NCI-H82 (cell line): ENCODE measurements at places on chromosomes 6 and 20.

DNA sequence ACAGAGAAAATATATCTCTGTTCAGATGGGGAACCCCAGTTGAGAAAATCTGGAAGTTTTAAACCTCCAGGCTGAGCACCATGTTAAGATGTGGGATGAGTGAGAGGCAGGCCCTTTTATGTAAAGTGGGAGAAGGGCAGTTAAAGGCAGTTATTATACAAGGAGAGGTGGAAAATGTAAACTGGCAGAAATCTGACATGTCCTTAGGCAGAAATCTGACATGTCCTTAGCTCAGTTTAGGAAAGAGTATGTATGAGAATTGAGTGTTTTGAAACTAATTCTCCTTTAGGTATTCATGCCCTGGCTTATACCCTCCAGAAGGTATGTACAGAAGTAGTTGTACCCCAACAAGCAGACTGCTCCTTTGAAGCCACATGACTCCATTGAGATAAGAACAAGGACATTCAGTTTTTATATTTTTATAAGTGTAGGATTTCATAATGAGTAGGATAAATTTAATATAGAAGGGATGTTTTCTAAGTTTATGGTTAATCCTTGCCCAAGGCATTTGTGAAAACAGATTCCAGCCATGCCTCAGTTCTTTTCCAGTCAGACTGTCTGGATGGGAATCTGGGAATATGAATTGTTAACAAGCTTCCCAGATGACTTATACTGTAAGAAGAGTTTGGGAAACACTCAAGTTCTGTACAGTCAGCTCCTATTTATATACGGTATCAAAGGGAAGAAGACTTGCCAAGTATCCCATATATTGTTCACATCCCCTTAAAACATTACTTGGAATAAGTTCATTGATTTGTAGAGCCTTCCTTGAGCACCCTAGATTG, 87.7 kb downstream of the SCAND1 start:
- no peak for DNase-seq

DNA sequence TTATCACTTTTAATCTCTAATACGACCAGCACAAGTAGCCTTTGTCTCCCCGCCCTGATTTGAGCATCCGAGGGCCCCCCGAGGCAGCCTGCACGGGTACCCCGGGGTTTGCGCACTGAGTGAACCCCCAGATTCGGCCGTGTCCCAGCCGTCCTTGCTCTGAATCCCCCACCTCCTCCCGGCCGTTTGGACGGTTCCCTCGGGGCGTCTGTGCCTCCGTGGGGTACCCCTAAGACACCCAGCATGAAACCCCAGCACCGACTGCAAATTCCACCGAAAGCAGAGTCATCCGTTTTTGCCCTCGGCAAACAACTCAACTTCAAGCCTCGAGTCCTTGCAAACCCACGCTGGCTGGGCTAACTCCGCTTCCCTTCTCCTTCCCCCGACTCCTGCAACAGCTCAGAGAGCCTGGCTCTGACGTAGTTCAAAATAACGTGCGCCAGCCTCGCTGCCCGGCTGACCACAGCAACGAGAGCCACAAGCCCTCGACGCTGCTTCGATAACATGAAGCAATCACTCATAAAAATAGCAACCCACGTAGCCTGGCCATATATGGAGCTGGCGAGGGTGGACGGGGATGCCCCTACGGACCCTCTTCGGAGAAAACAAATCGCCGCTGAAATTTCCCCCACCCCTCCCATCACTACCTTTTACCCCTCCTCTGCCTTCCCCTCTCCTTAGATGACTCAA, 764 bp upstream of the SNAP25 start:
- peak; percentile 85 for DNase-seq

DNA sequence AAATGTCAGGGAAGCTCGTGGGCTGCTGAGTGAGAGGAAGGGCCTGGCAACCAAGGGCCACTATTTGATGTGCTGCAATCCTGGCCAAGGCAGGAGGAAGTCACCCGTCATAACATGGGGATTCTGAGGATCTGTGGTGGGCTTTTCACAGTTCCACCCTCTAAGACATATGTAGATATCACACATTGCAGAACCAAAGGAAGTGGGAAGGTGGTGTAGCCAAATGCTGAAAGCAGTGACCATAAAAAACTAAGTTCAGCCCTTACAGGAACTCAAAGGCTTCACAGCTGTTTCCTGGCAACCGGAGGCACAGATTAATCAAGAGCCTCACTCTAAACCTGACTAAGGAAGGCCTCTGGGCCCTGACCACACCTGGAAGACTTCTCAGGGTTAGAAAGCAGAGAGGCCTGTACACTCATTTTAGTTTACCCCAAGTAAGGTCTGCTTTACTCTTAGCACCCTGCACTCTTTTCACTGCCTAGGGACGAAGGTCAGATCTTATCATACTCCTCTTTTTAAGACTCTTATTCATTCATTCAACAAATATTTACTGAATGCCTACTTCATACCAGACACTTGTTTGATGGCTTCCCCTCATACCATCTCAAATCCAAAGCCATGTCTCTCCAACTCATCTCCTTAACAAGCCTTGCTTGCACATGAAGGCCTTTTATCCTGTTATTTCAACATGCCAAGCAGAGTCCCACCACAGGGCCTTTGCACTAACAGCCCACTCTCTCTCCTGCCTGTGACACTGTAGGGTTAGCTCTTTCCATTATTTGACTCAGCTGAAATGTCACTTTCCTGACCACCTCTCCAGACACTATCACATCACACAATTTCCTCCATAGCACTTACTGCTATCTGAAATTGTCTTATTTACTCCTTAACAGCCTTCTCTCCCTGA, 2.6 kb downstream of the UBE2V1 start:
- DNase-seq, result peak; percentile 21

DNA sequence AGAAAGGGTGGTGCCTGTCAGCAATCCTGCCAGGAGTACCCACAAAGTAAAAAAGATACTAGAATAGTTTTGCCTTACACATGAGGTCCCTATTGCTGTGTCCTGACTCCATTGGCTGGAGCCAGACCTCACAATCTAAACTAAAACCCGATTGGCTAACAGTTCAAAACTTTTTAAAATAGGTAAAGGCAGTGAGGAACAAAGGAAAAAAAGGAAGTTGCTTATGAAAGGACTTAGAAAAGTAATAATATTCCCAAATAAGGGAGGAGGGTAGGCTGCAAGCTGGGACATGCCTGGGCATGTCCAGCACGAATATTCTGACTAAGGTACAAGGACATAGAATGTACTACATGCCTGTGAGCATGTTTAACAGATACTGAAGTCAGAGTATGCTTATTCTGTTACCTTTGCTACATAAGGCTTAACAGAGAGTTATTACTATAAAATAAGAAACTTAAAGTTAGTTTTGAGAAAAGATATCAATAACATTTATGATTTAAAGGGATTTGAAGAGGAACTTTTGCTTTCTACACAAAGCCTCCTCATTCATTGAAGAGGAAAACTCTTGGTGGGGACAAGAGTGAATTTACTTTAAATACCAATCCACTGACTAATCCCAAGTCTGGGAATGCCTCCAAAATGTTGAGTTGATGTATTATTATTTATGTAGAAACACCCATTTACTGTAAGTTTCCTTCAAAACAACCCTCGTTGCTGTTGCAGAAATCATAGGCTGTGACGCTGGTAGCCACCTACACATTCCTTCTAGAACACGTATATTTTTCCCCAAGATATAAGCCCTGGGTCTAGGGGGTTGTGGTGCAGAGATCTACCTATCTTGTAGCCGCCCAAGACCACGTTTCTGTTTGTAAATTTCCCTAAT, 8.2 kb upstream of the MTHFD1L start:
- no peak for DNase-seq

GRCh38 chr6:74074645-74075044, 378.6 kb downstream of the CD109 start:
- DNase-seq, result no peak

GRCh38 chr6:132362442-132363185, 38.7 kb downstream of the MOXD1 start:
- peak; percentile 98 for DNase-seq

- DNase-seq, result no peak
Observed at GRCh38 chr6:163916315-163917081, 502.0 kb downstream of the QKI start.

GRCh38 chr20:13487202-13487601, 151.5 kb downstream of the TASP1 start:
- no peak for DNase-seq

GRCh38 chr6:126963077-126963809, 155.2 kb upstream of the RSPO3 start:
- DNase-seq, result peak; percentile 27

- DNase-seq, result no peak
Observed at GRCh38 chr6:126546541-126547120, 206.7 kb downstream of the CENPW start.

GRCh38 chr6:6883011-6883410, 224.8 kb upstream of the RREB1 start:
- DNase-seq, result no peak

DNA sequence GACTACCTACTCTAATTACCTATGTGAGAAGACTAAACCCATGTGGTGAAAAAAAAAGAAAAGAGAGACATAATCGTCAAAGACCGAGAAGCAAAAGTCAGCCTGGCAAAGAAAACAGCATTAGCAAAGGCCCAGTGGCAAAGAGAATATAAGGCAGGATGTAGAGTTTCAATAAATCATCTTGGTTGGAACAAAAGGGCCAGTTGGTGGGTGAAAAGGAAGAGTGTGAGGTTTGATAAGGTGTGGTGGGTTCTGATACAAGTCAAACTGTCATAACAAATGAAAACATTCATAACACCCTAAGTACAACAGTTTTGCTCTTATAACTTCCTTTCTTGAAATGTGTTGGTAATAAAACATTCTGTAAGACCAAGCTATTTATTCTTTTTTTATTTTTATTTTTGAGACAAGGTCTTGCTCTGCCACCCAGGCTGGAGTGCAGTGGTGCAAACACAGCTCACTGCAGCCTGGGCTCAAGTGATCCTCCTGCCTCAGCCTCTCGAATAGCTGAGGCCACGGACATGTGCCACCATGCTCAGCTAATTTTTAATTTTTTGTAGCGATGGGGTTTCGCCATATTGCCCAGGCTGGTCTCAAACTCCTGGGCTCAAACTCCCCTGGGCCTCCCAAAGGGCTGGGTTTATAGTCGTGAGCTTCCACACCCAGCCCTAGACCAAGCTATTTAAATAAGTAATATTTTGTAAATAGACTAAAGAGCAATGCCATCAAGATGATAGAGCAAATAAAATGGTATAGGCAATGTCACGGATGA, 18.9 kb upstream of the GTF3C6 start:
- no peak for DNase-seq

- no peak for DNase-seq
Observed at GRCh38 chr20:49379338-49379737, 101.5 kb upstream of the ZNFX1 start.

GRCh38 chr6:18507018-18507415, 119.9 kb downstream of the RNF144B start:
- DNase-seq, result peak; percentile 100

GRCh38 chr6:133992992-133993680, 40.1 kb downstream of the TBPL1 start:
- peak; percentile 10 for DNase-seq

- no peak for DNase-seq
Observed at GRCh38 chr6:73409395-73409794, 14.8 kb downstream of the DDX43 start.

DNA sequence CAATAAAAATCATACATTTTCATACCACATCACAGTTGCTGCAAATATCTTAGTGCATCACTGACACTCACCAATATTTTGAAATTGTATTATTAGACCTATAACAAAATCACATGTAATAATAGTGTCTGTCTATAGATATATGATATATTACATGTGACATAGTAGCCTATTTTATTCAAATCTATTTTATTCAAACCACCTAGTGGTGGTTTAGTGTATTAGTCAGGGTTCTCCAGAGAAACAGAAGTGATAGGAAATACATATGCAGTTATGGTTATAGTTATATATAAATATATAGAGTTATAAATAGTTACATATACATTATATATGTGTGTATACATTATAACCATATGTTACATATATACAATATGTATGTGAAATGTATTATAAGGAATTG, 366.5 kb upstream of the ARID1B start:
- no peak for DNase-seq

GRCh38 chr20:38221119-38221589, 39.4 kb downstream of the KIAA1755 start:
- peak; percentile 85 for DNase-seq

DNA sequence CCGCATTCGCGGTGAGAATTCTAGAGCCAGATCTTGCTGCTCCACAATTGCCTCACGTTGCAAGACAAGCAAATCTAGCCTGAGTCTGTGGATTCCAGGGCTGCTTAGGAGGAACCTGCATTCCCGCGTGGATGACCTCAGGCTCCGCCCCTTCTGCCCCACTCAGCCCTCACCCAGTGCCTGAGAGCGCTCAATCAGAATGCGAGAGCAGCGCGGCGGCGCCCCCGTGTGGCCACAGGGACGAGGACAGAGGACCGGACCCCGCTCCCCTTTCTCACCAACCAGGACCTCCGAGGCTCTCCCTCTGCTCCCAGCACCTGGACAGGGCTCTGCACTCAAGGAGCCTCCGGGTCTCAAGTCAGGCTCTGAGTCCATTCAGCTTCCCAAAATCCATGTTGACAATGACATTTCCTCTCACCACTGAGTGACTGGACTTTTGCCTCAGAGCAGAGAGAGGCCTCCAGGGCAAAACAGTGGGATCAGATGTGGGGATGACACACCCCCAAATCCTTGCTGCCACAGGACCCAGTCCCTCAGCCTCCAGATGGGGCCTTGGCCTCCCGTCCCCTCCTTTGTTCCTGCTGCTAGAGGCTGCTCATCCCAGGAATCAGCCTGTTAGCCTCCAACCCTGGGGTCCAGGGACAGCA, 52.0 kb downstream of the RPP21 start:
- peak; percentile 93 for DNase-seq

- no peak for DNase-seq
Observed at GRCh38 chr6:135901774-135902524, 50.4 kb downstream of the PDE7B start.

- no peak for DNase-seq
Observed at GRCh38 chr6:30775104-30775503, 30.8 kb upstream of the IER3 start.
